ENCODE measurements at places on chromosomes 3 and 15.

DNA sequence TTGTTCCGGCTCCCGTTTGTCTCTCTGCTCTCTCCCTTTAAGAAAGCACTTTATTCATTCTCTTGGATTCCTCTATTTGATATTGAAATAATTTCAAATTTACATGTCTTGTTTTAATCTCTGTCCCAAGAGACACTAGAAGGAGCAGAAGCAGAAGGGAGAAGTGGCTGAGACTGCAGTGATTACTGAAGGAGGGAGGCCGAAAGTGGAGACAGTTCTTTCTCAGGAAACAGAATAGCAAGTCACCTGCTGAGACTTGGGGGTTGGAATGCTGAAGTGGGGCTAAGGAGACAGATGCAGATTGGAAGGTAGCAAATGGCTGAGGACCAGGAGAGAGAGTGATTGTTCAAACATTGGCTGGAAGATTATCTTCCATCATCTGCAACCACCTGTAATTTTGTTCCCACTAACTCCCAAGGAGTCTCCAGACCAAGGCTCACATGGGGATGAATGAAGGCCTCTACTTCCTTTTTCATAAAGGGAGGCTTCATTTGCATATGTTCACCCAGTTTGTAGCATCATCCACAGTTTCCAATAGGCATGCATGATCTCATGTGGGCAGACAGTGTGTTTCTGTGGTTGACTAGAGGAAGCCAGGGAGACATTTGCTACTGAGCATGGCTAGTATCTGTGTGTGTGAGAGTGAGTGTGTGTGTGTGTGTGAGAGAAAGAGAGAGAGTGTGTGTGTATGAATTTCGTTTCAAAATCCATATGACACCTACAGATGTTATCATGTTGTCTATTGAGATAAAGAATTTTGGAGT lies 24.0 kb downstream of the LTF start:
- no peak for DNase-seq

- DNase-seq, result no peak
These were observed 22.2 kb upstream of the RHO start for GRCh38 chr3:129506231-129506742.

DNA sequence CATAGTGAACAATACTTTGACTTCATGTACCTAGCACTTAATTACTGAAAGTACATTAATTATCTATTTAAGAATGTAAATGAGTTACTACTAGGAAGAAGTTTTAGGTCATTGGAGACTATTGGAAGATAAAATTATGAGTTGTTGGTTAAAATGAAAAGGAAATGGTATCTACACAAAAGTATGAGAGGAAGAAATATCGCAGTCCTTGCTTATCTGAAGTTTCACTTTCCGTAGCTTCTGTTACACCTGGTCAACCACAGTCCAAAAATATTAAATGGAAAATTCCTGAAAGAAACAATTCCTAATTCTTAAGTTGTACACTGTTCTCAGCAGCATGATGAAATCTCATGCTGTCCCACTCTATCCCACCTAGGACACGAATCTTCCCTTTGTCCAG lies 57.8 kb downstream of the HACD2 start:
- DNase-seq, result no peak

DNA sequence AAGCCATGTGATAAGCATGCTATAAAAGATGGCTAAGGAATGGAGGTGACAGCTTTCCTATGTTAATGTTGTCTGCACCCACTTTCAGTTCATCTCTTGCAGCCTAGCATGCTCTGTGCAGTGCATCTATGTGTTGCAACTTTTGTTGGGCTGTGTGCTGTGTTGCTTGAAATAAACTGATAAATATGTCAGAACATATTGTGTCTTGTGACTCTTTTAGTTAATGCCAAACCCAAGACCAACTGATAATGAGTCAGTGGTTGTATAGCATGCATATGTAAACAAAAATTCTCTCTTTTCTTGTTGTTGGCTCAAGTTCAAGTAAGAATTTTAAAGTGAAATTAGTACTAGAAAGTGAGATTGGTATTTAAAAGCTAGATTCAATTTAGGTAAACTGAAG lies 37.0 kb upstream of the SCN10A start:
- DNase-seq, result no peak

DNA sequence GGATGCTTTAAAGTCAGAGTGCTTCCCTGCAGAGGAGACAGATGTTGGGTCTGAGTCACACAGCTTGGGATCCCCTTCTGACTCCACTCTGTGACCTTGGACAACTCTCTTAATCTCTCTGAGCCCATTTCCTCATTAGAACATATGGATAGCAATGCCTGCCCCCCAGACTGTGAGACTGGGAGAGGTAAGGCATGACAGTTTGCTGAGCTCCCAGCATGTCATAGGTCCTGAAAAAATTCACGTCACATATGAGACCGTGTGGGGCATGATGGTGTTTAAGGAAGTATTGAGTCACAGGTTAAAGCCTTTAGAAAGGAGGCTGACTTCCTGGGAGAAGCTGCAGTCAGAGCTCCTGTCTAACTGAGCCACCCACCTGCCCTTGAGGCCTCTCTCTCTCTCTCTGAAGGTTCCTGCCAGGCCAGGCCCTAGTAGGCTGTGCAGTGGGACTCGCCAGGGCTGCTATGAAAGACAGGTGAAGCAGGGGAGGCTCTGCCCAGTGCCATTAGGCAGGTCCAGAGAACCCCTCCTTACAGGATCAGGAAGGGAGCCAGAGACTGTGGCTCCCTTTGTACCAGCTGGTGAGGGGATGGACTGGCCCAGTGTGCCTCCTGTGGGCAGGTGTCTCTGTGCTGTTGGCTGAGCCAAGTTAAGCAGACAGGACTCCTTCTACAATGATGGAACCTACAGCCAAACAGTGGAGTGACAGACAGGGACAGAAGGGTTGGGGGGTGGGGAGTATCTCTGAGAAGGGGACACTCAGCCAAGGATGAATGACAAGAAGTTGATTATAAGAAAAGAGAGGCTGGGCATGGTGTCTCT lies 19.5 kb upstream of the DOCK3 start:
- DNase-seq, result no peak

DNA sequence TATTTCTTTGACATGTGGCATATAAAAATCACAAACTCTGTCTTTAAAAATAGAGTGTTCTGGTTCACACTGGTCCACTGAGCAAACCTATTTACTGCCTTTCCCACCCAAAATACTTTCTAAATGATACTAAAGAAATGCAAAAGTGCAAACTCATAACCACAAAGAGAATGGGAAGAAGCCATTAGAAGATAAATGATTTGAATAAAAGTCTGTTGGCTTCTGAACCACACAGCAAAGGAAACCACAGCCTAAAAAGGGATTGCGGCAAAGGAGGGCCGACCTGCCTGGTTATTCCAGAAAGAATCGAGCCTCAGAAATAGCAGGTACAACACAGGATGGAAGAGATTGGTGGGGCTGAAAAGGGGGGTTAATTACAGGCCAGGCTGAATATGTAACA lies 599.5 kb downstream of the FHIT start:
- DNase-seq, result no peak

DNA sequence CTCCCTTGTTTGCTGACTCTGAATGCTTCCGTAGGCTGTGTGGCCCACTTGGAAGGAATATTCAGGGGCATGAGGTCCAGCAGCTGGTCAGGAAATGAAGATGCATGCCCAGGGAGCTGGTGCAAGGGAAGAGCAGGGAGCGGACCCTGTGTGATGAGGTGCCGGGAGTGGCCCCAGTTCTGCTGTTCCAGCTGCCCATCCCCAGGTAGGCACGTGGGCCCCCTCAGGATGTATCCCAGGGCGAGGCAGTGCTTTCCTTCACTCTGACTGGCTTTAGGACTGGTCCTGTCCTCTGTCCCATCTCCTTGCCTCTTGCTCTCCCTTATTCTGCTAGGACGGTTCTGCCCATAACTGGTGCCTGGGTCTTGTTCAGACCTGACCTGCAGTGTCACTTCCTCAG lies 1.1 kb upstream of the FAM3D start:
- no peak for DNase-seq

DNA sequence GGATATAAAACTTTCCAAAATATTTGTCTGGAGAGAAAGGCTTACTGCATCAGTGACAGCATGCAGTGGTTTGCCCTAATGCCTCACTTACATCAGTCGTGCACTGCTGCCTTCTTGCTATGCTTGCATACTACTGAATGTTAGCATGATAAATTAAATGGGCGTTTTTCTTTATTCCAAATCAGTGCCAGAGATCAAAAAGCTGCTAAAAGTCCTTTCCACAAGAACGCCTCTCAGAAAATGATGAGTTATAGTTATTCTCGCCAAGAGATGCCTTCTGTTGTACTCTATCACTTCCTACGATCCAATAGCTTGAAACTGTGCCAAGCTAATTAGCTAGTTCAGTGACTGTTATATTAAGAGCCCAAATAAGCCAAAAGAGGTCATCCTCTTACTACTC lies 345.8 kb upstream of the ROBO2 start:
- no peak for DNase-seq

- DNase-seq, result no peak
These were observed 212.8 kb upstream of the KBTBD8 start for GRCh38 chr3:66785191-66785909.

DNA sequence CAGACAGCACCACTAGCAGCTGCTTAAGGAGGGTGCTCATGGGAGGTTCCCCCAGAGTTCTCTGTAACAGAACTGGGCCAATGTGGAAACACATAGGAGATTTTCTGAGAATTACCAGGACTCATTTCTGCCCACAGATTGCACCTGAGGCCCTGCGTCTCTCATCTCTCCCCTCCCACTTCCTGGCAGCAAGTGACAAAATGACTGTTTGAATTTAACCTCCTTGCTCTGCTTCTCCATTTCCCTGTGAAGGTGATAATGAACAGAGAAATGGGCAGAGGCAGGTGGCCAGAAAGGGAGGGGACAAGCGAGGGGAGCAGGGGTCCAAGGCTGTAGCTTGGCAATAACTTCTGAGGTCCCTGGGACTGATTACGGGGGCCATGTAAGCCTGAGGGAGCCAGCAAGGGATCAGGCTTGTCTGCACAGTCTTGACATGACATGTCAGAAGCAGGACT lies 8.0 kb downstream of the EPHB1 start:
- DNase-seq, result no peak

DNA sequence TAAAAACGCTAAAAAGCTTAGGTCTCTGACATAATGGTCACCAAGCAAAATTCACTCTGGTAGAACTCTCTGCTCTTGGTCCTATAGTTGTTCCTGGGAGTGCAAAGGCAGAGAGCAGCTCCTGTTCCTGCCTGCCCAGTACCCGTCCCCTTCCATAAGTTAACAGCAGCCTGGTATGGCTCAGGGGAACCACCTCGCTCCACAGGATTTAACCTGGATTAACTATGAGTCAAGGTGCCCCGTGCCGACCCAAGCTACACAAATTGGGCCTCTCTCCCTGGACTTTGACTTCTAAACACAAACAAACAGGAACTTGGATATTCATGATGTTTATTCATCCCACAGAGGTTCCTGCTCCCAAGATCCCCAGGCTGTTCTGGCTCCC lies 32.1 kb downstream of the SCAP start:
- DNase-seq, result no peak

GRCh38 chr3:159236321-159236720 lies 434.5 kb downstream of the MFSD1 start:
- DNase-seq, result no peak

GRCh38 chr15:67805666-67806516 lies 19.4 kb upstream of the SKOR1 start:
- DNase-seq, result no peak

DNA sequence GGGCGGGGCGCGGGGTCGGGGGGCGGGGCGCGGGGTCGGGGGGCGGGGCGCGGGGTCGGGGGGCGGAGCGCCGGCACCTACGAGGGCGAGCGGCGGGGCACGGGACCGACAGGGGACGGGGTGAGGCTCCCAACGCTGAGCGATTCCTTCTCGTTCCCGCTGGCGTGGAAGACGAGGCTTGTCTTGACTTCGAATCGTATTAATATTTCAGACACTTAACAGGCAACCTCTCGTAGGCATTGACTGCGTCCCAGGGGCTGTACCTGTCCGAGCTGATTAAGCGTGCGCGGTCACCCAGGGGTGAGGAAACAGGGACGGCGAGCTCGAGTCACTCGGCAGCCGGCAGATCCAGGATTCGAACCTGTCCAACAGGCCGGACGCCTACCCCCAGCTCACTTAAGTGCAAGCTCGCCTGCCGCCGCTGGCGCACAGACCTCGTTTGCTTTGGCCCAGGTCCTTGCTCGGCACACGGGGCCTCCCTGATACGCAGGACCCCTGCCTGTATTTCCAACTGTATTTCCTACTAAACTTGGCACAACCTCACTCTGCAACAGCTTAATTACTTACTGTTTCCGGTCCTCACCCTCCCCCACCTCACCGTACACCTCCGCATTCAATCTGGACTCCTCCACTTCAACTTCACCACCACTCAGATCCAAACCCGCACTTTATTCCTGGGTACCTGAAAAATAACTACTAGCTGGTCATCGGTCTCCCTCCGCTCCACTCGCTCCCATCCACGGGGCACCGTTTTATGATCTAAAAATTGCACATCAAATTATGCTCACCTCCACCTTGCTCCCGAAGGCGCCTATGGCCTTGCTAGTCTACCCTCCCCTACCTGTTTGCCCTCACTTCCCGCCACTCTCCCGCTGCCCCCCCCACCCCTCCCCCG lies 722 bp upstream of the ZXDC start:
- DNase-seq, result no peak

- DNase-seq, result no peak
These were observed 1278.5 kb downstream of the NSUN3 start for GRCh38 chr3:95341314-95341713.

DNA sequence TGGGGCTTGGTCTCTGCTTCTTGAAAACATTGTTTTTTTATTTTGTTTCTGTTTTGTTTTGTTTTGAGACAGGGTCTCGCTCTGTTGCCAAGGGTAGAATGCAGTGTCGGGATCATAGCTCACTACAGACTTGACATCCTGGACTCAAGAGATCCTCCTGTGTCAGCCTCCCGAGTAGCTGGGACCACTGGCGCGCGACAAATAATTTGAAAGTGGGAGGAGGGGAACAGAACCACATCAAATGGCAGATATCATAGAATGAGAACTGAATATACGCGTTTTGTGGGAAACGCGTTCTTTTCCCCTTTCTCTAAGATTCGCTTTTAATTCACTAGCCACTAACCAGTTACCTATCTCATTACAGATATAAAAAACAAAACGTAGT lies 641 bp upstream of the VPS13C start:
- no peak for DNase-seq

DNA sequence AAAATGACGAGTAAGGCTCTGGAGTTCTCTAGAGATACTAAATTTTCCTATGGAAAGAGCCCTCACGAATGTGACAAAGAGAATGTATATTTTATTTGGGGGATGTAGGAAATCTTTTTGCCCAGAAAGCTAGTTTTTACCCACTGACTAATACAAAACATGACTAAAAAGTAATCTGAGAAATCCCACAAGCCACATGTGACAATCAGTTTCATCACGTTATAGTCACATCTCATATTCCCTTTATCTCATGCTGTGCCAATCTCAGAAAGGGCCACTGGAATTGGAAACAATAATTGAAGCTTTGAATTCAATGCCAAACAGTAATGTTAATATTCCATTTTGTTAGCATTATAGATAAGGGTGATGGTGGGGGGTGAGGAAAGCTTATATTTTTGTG lies 509.0 kb upstream of the GOLIM4 start:
- no peak for DNase-seq

DNA sequence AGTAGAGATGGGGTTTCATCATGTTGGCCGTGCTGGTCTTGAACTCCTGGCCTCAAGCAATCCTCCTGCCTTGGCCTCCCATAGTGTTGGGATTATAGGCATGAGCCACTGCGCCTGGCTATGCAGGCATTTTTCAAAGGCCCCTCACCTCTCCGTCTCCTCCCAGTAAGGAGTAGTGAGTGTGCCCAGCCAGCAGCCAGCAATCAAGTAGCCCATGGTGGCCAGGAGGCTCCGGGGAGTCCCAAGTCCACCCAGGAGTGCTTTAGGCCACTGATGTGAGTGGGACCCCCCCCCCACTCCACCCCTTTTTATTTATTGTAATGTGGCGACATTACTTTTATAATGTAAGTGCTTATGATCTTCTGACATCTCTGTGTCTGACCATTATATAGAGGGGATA lies 8.1 kb downstream of the ISG20 start:
- no peak for DNase-seq

All from skeletal muscle cell (primary cell).